GM12891 (cell line): ENCODE measurements at places on chromosomes 11 and 22.

DNA sequence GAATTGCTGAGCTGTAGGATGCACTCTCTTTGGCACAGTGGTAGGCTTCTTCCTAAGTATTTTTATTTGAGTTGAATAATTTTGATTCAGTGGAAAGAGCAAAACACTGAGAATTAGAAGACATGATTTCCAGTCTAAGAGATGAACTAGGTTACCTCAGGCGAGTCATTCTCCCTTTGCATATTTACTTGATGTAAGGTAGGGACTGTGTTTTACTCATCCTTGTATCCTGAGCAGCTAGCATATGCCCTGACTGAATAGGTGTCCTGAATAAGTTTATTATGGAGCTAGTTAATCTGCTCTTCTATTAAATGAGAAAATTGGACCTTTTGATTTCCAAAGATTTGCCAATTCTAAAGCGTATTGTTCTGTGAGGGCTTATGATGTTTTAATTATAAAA, 50.7 kb downstream of the STIM1 start:
- no peak for DNase-seq

DNA sequence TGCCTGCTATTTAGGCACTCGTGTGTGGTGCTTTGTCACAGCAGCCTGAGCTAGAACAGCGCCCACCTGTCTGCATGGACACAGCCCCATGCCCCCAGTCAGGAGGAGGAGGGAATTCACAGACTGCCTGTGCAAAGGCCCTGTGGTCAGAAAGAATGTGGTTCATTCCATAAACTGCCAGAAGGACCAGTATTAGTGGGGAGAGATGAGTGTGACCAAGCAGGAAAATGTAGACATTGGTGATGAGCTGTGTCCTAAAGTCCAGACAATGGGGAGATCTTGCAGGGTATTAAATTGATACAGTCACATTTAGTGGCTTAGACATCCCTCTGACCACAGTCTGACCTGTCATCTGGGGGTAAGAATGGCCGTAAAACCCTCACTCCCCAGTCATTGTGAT, 83.7 kb upstream of the LINC01488 start:
- no peak for DNase-seq

DNA sequence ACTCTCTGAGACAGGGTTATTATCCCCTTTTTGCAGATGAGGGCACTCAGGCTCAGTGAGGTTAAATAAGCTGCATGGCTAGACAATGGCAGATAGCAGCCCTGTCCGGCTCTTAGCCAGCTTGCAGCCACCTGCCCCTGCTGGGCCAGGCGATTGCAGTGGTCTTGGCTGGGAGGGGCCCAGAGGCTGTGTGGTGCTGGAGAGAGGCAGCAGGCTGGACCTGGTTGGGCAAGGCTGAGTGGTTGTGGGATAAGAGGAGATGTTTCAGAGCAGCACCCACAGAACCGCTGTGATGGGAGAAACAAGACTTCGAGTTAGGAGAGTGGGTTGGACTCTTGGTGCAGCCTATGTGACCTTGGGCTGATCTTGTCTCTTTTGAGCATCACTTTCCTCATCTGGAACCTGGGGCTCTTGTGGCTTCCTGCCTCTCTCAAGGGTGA, 25.5 kb downstream of the PTPRJ start:
- no peak for DNase-seq

DNA sequence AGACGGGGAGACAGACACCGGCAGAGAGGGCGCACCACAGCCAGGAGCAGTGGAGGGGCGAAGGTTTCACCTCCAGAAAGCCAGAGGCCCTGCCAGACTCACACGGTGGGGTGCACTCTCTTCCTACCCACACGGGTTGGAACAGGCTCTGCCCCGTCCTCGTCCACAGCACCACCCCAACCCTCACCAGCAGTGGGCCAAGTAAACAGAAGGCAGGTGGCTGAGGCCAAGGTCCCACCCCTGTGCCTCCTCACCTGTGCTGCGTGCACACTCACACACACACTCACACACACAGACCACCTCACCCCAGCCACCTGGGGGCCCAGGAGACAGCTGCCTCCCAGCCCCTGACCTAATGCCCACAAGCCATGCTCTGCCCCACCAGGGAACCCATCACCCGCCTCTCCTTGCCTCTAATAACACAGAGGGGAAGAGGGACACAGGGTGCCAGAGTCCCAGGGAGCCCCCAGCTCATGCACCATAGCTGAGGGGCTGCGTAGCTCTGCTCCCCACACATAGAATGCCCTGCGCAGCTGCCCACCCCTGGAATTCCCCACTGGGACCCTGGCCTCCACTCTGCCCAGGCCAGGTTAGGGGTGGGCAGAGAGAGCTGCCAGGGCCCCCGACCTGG, 3.1 kb downstream of the CYB5R3 start:
- no peak for DNase-seq

DNA sequence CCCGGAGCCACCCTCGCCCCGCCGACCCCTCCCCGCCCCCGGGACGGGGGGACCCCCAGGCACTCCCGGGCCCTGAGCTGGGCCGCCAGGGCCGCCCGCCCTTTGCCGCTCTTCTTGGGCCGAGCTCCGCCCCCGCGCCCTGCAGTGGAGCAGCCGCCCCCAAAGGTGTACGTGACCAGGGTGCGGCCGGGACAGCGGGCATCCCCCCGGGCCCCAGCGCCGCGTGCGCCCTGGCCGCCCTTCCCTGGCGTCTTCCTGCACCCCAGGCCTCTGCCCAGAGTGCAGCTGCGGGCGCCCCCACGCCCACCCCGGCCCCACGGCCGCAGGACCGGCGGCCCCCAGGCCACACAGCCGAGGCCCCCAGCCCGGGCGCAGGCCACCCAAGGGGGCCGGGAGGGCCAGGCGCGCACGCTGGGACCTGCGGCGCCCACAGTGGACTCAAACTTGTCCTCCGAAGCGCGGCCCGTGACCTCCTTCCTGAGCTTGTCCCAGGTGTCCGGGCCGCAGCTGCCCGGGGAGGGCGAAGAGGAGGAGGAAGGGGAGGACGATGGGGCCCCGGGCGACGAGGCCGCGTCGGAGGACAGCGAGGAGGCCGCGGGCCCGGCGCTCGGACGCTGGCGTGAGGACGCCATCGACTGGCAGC, 7.4 kb downstream of the B4GALNT4 start:
- no peak for DNase-seq

GRCh38 chr11:20238712-20239111, 78.4 kb upstream of the DBX1 start:
- no peak for DNase-seq

DNA sequence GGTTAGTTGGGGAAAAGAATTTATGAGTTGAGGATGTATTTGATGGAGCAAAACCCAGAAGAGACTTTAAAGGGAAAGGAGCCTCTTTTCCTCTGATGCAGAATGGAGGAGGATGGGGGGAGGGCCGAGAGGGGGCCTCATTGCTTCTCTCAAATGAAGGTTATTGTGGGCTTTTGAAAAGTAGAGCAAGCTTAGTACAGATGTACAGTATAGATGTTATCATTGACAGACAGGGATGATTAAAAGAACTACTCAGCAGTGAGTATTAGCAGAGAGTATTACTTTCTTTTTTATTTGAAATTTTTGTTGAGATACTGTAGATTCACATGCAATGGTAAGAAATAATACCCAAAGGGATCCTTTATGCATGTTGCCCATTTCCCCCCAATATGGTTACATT, 98.1 kb downstream of the TEAD1 start:
- DNase-seq: no peak

DNA sequence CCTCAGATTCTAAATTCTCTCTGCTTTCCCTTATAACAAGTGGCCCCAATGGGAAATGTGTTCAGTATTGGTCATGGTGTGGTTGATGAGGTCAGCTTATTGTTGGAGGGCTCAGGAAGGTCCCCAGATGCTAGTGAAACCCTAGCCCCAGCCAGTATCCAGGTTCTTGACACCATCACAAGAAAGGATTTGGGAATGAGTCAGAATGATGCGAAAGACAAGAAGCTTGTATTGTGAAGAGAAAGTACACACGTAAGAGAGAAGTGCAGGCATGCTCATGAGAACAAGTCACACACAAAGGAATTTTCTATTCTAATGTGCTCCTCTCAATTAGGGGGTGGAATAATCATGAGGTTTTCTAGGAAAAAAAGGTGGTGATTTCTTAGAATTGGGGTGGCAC, 34.9 kb upstream of the TRPC6 start:
- DNase-seq: no peak

DNA sequence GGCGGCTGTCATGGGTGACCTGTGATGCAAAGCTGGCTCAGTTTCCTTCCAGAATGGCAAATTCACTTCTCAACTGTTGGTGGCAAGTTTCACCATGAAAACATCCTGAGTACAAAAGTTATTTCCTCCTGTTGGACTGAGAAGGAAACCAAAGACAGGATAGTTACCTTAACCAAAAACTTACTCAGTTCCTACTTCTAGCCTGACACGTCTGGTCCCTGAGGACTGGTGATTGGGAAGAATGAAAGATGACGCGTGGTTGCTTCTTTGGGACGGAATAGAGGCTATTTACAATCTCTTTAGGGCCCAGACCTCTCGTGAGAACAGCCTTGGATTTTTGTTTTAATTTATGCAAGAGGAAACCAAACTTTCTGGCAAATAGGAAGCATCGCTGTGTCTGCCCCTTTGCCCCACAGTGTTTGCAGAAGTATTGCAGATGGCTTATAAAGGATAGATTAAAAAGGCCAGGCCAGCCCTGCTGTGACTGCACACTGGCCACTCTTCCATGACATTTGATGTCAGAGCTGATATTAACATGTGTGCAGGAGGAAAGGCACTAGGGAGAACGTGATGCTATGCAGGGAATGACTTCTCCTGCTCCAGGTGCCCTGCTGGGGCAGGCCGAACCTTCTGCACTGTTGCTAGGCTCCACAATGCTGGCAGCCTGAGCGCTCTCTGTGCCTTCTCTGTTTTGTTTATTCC, 7.6 kb downstream of the VPS26B start:
- no peak for DNase-seq

GRCh38 chr11:99422581-99423427, 402.1 kb downstream of the CNTN5 start:
- no peak for DNase-seq

- no peak for DNase-seq
Observed at GRCh38 chr11:65962141-65962564, 619 bp downstream of the SART1 start.

DNA sequence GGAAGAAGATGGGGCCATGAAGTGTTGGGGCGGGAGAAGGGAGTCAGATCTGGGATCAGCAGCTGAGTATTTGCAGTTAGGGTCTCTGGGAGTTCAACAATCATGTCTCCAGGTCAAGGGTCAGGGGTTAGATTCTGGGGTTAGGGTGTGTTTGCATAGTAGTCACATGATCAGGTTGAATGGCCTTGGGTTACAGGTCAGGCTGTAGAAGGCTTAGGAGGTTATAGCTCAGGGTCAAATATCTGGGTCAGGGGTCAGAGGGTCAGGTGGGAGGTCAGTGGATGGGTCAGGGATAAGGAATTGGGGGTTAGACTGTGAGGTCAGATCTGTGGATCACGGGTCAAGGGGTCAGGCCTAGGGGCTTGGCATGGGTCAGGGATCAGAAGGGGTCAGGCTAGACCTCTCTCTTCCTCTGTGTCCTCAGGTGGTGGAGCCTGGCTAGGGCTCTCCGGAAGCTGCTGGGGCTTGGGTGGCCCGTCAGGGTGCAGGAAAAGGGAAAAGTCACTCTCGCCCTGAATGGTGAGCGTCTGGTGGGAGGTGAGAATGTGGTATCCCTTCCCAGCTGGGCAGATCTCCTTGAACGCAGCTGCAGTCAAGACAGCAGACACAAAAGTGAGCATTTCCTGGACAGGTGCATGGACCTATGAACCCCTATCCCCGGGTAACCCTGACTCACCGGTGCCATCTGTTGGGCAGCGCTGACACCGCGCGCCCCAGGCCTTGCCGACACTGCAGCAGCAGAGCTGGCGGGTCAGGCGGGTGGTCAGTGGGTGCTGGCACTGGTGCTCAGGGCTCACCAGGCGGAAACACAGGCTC, 6.4 kb downstream of the LTBP3 start:
- DNase-seq: no peak

- DNase-seq: no peak
Observed at GRCh38 chr11:72630104-72630852, 43.9 kb downstream of the PDE2A start.

- no peak for DNase-seq
Observed at GRCh38 chr22:30943368-30943767, 25.2 kb downstream of the MORC2 start.

DNA sequence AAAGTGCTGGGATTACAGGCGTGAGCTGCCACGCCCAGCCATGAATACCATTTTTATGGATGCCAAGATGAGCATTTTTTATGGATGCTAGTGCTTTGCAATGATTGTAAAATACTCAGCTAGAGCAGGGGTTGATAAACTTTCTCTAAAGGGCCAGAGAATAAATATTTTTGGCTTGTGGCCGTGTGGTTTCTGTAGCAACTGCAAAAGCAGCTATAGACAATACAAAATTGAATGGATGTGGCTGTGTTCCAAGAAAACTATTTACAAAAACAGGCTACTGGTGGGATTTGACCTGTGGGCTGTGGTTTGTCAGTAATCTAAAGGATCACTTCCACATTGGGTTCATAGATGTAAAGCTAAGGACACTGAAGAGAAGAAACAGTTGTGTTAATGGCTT, 56.0 kb downstream of the COMMD9 start:
- no peak for DNase-seq

DNA sequence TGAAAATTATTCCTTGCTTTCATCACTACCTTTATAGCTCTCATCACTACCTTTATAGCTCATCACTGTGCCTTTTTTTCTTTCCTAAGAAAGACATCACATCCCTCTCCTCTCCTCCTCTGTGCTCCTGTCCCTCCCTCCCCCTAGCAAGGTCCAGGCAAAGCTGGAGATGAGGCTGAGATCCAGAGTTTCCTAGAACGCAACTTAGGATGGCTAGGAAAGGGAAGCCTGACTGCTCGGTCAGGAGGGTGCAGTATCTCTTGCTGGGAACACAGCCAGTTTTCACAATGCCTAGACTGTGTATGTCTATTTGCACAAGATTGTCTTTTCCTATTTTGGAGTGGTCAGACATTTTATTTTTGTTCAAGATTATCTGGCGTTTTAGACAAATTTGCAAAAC, 24.7 kb downstream of the TUB start:
- DNase-seq: no peak

GRCh38 chr11:20031155-20032001, 128.9 kb downstream of the DBX1 start:
- DNase-seq: no peak

- no peak for DNase-seq
Observed at GRCh38 chr22:18044548-18045271, 20.3 kb upstream of the MICAL3 start.

GRCh38 chr22:48885271-48885918, 942.3 kb downstream of the BRD1 start:
- no peak for DNase-seq

- DNase-seq: no peak
Observed at GRCh38 chr11:35150454-35150853, 11.5 kb downstream of the CD44 start.

DNA sequence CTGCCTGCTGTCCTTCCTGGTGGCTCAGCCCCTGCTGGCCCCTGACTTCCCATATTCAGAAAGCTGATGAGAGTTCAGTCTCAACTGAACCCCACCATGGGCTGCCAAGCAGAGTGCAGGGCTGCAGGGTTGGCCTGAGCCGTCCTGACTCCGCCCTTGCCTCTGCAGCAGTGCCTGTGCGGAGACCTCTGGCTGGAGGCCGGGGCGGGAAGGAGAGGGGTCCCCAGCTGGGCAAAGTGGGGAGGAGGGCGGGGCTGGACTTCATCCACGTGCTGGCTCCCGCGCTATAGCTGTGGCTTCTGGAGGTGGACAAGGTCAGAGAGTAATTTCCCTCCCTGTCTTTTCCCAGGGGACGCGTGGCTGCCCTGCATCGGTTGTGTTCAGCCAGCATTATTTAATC, 13.6 kb downstream of the GLB1L3 start:
- no peak for DNase-seq

- no peak for DNase-seq
Observed at GRCh38 chr11:68216171-68216938, 3.3 kb upstream of the KMT5B start.
